ENCODE measurements at places on chromosomes 11 and 22. TPM values are rescaled to one million over a fixed set of nuclear protein-coding genes. Genes with fewer than 3 reads are reported as not detected.
A peak's percentile ranks its signal among the peaks of the same experiment; 100 is the strongest.

ADAMTS15 gene
- total RNA-seq: 13.0 TPM

DNA sequence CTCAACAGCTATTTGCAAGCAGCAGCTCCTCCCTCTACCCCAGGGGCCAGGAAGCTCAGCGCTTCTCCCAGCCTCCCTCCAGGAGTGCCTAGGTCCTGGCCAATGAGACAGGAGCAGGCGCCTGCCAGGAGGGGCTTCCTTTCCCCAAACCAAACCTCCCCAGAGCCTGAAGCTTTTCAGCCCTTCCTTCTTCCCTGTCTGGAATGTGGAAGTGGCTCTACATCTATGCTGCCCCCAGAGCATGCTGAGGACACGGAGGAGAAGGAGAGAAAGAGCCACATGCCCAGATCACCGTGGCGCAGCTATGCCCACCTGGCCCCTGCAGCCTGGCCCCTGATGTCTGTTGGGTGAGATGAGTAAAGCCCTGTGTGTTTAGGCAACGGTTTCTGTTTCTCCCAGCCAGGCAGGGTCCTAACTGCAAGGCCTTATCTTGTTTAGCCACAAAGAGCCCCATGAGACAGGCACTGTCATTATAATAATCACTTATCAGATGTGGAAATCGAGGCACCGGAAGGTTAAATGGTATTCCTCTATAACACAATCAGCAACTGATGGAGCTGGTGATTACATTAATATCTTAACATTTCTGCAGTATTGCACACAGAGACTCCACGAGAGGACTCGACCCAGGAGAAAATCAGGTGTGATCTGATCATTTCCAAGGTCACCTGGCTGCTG is 315.8 kb downstream of the CTTN start:
- no peaks in the 10 kb centered on the region for H3K27me3 ChIP-seq
- DNase-seq: no peak
- no peaks in the 10 kb centered on the region for H3K36me3 ChIP-seq
- H3K27ac ChIP-seq: no peak overlapping the region

PKDREJ gene
- total RNA-seq: 0.07 TPM

MAPK8IP1 gene
- total RNA-seq: 19.1 TPM

DNA sequence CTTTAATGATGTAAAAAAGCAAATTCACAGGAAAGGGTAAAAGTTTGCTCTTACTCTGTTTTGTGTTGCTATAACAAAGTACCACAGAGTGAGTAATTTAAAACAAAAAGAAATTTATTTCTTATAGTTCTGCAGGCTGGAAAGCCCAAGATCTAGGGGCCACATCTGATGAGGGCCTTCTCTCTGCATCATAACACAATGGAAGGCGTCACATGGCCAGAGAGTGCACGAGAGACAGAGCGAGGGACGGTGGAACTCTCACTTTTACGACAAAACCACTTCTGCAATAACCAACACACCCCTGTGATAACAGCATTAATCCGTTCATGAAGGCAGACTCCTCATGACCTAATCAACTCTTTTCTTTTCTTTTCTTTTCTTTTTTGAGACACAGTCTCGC is 31.1 kb downstream of the CD6 start:
- DNase-seq: no peak
- H3K27me3 ChIP-seq: peaks cover 23% of the 10 kb centered on the region
- no peaks in the 10 kb centered on the region for H3K36me3 ChIP-seq
- H3K4me1 ChIP-seq: peaks cover 4% of the 10 kb centered on the region

GRCh38 chr11:113977701-113978100 is 2.8 kb downstream of the HTR3A start:
- H3K27ac ChIP-seq: no peak overlapping the region
- peaks cover 5% of the 10 kb centered on the region for H3K4me1 ChIP-seq
- H3K4me3 ChIP-seq: no peak overlapping the region
- no peaks in the 10 kb centered on the region for H3K36me3 ChIP-seq
- H3K27me3 ChIP-seq: no peaks in the 10 kb centered on the region

DNA sequence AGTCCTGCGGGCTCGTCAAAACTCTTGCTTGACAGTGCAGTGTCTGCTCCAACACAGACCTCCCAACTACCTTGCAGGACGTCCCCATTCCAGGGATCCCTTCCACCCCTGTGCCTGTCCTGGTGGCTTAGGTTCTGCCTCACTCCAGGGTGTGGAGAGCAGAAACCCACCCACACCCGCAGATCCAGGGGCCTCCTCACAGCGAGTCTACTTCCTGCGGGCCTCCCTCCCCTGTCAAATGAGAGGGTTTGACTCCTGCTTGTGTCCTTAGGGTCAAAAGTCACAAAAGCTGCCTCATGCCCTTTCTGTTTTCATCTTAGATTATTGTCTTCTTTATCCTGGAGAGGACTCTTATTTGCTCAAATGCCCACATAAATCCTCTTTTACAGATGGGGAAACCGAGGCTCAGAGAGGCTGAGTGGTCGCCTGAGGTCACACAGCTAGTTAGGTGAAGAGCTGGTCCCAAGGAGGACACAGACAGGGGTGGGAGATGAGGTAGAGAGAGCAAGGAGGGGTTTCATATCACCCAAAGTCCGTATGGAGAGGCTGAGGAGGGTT is 81.1 kb upstream of the KCNQ1OT1 start:
- H3K36me3 ChIP-seq: no peaks in the 10 kb centered on the region
- no peak overlapping the region for H3K27ac ChIP-seq
- H3K27me3 ChIP-seq: no peaks in the 10 kb centered on the region
- H3K4me1 ChIP-seq: peaks cover 47% of the 10 kb centered on the region
- H3K4me3 ChIP-seq: no peak overlapping the region
- DNase-seq: no peak

NPAS4 gene
- total RNA-seq: 1.2 TPM

- no peaks in the 10 kb centered on the region for H3K4me1 ChIP-seq
- H3K27ac ChIP-seq: no peak overlapping the region
These were observed 2.4 kb upstream of the TAF10 start for GRCh38 chr11:6614446-6614845.

- H3K4me3 ChIP-seq: no peak overlapping the region
- H3K27ac ChIP-seq: no peak overlapping the region
- no peaks in the 10 kb centered on the region for H3K27me3 ChIP-seq
- H3K36me3 ChIP-seq: no peaks in the 10 kb centered on the region
- no peaks in the 10 kb centered on the region for H3K4me1 ChIP-seq
These were observed 29.9 kb downstream of the KRTAP5-5 start for GRCh38 chr11:1659506-1659905.

DNA sequence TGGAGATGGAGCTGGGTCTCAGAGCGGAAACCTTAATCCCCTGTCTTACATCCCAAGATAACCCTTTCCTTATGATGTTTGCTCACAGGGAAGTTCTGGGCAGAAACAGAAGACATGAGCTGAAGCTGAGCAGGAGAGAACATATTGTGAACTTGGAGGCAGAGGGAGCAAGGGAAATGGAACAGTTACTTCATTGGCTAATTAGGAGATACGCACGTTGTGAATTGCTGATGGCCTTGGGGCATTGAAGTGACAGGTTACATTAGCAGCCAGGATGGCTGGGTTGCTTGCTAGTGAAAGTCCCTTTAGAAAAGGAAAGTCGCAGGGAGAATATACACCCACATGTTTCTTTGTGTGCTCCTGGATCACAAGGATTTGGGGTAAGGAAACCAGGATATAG is 48.7 kb downstream of the TENM4 start:
- no peak overlapping the region for H3K4me3 ChIP-seq
- H3K27me3 ChIP-seq: no peaks in the 10 kb centered on the region
- DNase-seq: no peak
- H3K36me3 ChIP-seq: no peaks in the 10 kb centered on the region

GRCh38 chr11:102168481-102168880 is 58.2 kb downstream of the YAP1 start:
- H3K36me3 ChIP-seq: no peaks in the 10 kb centered on the region
- peaks cover 33% of the 10 kb centered on the region for H3K4me1 ChIP-seq
- DNase-seq: no peak
- H3K4me3 ChIP-seq: no peak overlapping the region
- no peaks in the 10 kb centered on the region for H3K27me3 ChIP-seq
- H3K27ac ChIP-seq: peak overlapping the region; percentile 70

DNA sequence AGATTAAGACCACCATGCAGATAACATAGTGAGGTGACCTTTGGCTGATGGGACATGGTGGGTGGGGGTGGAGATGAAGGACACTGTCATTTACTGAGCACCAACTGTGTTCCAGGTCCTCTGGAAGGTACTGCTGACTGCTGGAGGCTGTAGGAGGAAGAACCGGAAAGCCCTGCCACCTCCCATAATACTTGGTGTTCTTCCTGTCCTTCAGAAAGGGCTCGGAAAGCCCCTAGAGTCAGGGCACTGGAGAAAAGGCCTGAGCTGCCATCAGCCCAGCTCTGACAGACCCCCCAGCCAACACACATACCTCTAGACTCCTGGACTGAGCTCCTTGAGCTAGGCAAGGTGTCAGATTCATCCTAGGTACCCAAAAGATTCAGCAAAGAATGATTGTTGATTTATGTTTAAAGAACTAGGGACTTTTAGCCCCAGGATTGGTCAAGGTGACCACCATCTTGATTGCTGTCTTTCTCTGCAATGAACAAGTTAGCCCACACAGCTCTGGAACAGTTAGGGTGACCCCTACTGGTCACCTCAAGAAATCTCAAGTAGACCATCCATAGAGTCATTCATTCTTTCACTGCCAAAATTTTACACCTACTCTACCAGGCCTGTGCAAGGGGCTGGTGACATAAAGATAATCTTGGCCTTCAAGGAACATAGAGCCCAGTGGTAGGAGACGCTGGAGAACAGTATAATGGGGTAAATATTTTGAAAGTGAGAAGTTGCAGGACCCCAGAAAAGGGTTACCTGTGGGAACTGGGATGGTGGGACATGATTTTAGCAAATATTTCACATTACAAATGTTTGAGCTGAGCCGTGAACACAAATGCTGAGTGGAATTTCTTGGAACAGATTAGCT is 39.4 kb downstream of the IRAG1 start:
- no peak overlapping the region for H3K27ac ChIP-seq
- H3K36me3 ChIP-seq: no peaks in the 10 kb centered on the region
- DNase-seq: peak; percentile 85
- peaks cover 15% of the 10 kb centered on the region for H3K4me1 ChIP-seq
- no peaks in the 10 kb centered on the region for H3K27me3 ChIP-seq

P2RX3 gene
- 0.18 TPM for total RNA-seq

DNA sequence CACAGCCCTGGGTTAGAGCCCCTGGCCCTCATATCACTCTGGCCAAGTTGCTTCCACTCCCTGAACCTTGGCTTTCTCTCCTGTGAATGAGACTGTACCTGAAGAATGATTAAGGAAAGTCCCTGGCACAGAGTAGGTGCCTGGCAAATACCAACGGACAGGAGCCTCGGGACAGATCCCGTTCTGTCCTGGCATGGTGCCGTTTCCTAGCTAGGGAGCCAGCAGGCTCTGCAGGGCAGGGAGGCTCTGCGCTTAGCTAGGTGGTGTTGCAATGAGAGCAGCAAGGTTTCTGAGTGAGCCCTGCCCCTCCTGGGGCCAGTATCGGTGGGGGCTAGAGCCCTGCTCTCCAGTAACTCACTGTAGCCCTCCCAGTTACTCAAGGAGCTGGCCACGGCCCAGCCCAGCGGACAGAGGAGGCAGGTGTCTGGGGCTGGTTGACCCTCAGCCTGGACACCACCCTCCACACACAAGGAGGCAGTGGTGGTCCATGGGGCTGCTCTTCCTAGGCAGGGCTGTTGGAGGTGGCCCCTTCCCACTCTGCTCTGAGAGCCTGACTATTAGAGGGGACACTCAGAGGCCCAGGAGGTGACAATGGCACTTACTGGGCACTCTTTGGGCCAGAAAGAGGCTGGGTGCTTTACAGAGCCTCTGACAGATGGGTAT is 74.4 kb downstream of the NFAM1 start:
- H3K27ac ChIP-seq: no peak overlapping the region
- H3K36me3 ChIP-seq: no peaks in the 10 kb centered on the region
- H3K27me3 ChIP-seq: no peaks in the 10 kb centered on the region
- no peak overlapping the region for H3K4me3 ChIP-seq
- DNase-seq: no peak

All from cardiac muscle cell (in vitro differentiated cells and primary cell).